Stomach (tissue), 19 donors: ENCODE measurements at places on chromosomes 1 and 21. TPM values are rescaled to one million over a fixed set of nuclear protein-coding genes. Genes with fewer than 3 reads are reported as not detected.

Gene TSSK3
- not detected for total RNA-seq

- DNase-seq = no peak
Observed at GRCh38 chr21:44571844-44572782, 1.4 kb upstream of the KRTAP10-4 start.

- DNase-seq = no peak
Observed at GRCh38 chr1:13667691-13668090, 32.3 kb upstream of the PRDM2 start.

Gene LCE1D
- not detected for total RNA-seq

DNA sequence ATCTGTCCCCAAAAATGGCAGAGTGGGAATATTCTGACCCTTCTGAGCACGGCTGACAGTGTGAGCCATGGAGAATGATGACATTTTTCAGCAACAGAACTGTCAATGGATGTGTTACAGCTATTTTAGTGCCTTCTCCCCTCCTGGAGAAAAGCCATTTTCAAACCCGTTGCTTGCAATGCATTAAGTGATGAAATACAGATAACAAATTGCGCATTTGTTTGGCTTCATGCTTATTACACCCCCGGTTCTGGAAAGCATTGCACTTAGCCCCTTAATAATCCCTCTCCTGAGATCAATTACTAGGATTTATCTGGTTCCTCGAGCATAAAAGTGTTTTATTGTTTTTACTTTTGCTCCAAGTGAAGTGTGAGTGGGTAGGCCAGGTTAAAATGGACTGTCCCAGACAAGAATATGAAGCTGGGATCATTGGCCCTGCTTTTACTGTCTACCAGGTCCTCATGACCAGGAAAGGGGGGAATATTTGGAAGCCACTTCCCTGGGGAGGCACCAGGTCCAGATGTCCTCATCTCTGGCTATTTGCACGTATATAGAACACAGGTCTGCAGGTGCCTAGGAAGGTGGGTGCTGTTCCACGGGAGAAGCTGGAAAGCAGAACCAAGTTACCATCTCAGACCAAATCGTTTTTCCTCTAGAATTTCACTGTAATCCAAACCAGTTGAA, 37.5 kb upstream of the HHAT start:
- DNase-seq = no peak

Gene RAB7B
- total RNA-seq = 14.0 TPM

Gene RIMS3
- 0.45 TPM for total RNA-seq

Gene FYB2
- total RNA-seq = not detected

- no peak for DNase-seq
Observed at GRCh38 chr21:15793550-15794235, 63.9 kb downstream of the USP25 start.

GRCh38 chr1:226529891-226530290, 18.7 kb upstream of the STUM start:
- no peak for DNase-seq

GRCh38 chr1:223514644-223515043, 121.4 kb downstream of the CCDC185 start:
- DNase-seq = no peak

Gene ACTA1
- not detected for total RNA-seq

Gene WNT9A
- 1.7 TPM for total RNA-seq

DNA sequence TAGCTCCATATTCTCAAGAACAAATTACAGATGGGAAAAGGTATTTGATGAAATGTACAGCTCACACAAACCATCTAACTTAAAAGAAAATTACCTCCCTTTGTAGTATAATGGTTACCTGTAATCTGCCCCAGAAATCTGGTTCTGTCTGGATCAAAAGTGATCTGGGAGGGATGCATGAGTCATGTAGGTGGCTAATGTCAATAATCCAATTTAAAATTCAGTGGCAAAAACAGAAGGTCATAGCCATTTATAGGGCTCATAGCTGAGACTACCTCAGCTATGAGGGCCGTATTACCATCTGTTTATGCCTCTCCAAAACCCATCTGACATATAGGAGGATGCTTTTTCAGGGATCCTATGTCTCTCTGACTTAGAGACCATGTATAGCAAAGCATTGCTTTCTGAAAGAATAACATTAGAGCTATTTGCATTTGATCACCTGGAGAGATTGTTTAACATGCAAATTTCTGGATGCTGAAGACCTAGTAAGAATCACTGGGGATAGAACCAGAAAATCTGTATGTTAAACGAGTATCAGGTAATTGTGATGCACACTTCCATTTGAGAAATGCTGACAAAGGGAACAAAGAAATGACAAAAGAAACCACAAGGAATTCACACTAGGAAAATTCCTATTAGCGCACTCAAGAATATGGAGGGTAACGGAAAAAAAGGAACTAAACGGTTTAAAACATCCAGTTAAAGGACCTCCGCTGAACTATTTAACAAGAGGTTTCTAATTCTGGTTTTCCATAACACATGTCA, 17.6 kb downstream of the PAXBP1 start:
- no peak for DNase-seq

GRCh38 chr1:997993-998744, 1.7 kb downstream of the HES4 start:
- DNase-seq = no peak

Gene PRPF38A
- total RNA-seq = 21.7 TPM

- no peak for DNase-seq
Observed at GRCh38 chr1:24764848-24765247, 19.6 kb downstream of the CLIC4 start.
